ENCODE measurements at places on chromosomes 5 and 9.

DNA sequence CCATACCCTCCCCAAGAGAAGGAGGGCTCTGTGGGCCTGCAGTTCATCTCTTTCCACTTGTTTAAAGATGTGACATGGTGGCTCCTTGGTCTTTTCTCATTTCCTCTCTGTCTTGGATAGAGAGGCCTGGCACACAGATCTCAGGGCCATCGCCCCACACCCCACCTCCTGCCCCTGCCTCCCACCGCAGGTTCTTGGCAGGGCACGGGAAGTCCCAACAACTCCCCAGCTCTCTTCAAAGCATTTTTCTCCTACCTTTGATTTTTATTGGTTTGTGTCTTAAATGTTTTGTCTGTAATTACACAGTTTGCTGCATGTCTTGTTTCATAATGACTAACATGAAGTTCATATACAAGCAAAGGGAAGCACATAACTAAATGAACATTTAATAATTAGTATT is 178.5 kb upstream of the MSX2 start:
- DNase-seq, result no peak

GRCh38 chr5:181058786-181059296 is 18.8 kb downstream of the BTNL9 start:
- DNase-seq, result no peak

GRCh38 chr5:80959768-80960442 is at the start of gene RASGRF2:
TSS of gene RASGRF2 (plus strand) at chr5:80960363. CDS start at chr5:80960739, 376 bp downstream.
- no peak for DNase-seq

DNA sequence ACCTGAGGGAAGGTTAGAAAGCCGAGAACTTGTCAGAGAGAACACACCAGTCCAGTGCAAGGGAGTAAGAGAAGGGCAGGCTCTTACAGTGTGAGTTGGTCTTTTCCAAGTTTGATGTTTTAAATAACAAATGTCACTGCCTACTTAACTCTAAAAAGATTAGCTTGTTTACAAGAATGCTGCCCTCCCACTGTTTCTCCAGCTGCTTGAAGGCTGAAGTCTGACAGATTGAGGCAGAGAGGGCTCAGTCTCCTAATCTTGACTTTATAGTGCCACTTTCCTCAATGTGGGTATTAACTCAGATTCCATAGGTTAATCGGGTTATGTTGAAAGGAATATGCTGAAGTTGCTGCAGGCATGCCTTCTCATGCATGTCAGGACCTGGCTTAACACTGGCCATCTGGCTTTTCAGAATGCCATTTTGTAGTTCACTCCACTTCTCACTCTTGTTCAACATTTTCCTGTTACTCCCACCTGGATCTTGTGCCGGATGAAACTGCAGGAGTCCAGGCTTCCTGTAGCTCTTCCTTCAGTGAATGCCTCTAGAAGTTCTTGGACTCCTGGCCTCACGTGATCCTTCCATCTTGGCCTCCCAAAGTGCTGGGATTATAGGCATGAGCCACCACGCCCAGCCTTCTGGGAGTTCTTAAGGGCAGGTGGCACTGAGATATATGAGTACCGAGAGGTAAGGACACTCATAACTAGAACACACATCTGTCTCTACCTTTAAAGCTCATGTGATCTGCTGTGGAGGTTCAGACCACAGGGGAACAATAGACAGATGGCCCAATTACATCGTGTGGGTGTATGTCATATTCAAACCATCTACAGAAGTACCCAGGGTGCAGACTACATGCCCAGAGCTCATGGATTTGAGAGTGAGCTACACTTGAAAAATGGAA is 249.7 kb downstream of the ARHGAP26 start:
- no peak for DNase-seq

- DNase-seq, result no peak
Observed at GRCh38 chr9:135550344-135550918, 4.5 kb downstream of the OBP2A start.

GRCh38 chr9:121851641-121852091 is 200.2 kb downstream of the DAB2IP start:
- DNase-seq, result no peak

DNA sequence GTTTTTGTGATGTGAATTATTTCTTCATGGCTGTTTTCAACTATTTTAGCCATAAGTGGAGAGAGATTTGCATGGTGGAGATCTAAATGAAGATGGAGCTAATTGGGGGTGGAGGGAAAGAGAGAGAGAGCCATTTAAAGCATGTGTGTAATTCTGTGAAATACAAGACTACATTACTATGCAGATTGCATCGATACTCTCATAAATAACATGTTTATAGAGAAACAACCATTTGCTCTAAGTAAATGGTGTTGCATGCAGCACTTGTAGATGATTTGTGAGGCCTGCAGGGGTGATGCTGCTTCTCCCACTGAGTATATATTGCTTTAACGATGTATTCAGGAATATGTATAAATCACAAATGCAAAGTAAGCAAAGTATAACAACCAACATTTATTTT is 270.2 kb upstream of the RIOK2 start:
- no peak for DNase-seq

DNA sequence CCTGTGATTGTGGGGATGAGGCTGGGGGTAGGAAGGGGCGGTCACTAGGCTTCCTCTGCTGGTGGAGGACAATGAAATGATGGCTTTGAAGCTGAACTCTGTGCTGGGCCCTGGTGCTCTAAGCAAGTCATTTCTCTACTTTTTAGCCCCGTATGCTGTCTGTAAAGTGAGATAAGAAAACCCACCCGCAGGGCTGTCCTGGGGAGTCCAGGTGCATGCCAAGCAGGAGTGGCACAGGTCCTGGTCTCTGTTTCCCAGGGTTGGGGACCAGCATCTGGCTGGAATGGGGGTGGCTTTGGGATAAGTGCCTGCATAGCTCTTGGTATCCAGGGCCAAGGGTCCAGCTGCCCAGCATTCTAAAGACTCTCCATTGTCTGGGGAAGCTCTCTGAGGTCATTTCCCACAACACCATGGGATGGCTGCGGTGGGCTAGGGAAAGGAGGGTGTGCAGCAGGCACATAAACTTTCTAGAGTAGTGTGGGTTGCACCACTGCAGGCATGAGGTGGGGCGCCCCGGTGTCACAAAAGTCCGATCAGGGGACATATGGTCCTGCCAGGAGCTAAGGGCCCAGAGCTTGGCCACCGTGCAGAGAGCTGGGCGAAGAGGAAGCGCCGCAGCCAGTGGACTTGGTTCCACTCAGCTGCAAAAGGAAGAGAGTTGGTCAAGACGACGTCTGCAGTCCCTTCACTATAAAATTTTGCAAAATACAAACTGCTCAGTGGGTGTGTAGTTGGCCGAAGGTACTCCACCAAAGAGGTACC is 25.6 kb upstream of the GTF3C5 start:
- no peak for DNase-seq

GRCh38 chr9:12681620-12682019 is 11.6 kb upstream of the TYRP1 start:
- DNase-seq, result no peak

GRCh38 chr5:159130871-159131270 is 31.2 kb upstream of the EBF1 start:
- DNase-seq, result no peak

- DNase-seq, result no peak
Observed at GRCh38 chr5:34491251-34491620, 164.9 kb upstream of the RAI14 start.

DNA sequence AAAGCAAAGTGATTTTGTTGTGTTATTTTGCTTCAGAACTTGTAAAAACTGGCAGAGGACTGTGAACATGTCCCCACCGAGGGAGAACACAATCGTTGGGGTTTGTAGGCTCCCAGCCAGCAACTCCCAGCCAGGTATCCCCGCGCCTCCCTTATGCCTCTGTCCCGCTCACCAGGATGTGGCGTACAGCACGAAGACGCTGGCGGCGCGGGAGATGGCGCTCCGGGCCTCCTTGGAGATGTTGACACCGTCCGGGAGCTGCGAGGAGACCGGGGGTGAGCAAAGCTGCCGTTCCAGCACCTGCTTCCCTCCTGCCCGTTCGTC is 630 bp downstream of the POLE3 start:
- no peak for DNase-seq

GRCh38 chr5:31366941-31367340 is 165.0 kb downstream of the DROSHA start:
- DNase-seq, result no peak

GRCh38 chr5:53476531-53477480 is 3.6 kb upstream of the FST start:
- DNase-seq, result no peak

- DNase-seq, result peak; percentile 47
Observed at GRCh38 chr9:91036826-91037510, 235.3 kb downstream of the SYK start.

DNA sequence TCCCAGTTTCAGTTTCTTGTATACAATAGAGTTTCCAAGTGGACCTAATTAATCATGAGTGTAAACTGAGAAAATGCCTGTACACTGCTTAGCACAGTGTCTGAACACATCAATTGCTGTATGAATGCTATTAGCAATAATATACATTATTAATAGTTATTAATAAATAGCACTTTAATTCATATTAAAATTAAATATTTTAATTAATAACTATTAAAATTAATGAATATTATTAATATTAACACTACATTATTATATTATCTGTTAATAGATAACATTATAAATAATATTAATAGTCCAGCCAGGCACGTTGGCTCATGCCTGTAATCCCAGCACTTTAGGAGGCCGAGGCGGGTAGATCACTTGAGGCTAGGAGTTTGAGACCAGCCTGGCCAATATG is 244.9 kb upstream of the ANKRD55 start:
- no peak for DNase-seq

DNA sequence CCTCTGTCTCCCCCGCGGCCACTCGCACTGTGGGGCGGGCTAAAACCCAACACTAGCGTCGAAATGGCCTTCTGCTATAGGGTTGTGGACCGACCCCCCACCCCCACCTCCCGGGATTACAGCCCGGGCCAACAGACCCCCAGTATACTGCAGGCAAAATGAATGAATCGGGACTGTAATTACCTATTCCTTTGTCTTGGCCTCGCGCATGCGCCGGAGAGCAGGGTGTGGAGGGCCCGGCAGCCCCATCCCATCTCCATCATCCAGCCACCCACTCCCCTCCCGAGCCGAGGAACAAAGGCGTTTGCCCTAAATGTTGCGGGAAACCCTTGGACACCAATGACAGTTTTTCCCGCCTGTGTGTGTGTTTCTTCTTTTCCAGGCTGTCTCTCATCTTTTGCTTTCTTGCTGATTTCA is 1.6 kb downstream of the BASP1 start:
- no peak for DNase-seq

Measured in stimulated activated CD8-positive, alpha-beta memory T cell treated with anti-CD3 and anti-CD28 coated beads, Interleukin-7, amount 100 ng/mL, for 4 hours (primary cell).